Stimulated activated CD8-positive, alpha-beta memory T cell treated with anti-CD3 and anti-CD28 coated beads, Interleukin-4, amount 100 ng/mL, for 1 hour (primary cell): ENCODE measurements at places on chromosomes 4 and X.

DNA sequence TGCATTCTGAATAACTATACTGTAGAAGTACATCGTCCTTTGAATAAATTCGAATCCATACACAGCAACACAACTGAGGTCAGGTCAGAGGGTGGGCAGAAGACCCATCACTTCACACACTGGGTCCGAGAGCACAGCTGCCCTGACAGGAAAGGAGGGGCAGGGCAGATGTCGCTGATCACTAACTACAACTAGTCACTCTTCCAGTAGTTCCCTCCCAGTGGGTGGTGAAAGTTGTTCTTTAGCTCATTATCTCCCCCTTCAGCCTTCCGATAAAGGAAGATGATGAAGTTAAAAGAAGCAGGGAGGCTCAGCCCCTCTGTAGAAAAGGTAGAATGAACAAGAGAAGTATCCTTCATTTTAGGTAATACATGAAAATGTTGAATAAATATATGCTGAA is 278.9 kb downstream of the INPP4B start:
- DNase-seq: no peak

DNA sequence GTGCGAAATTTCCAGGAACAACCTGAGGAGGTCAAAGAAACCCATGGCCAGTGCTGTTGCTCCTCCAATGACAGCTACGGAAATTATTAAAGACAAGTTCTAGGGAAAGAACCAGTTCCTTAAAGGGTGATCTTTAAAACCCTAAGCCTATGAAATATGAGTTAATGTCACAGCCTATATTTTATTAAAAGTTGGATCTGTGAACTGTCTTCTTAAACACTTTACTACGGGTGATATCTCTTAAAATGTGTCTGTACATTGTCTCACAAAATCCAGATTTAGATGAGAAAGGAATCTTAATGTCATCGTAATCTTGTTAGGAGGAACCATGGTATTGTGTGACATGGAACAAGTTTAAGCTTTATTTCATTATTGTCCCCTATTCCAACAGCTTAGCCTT is 46.3 kb upstream of the VCX3B start:
- no peak for DNase-seq

GRCh38 chr4:169367826-169368225 is 97.1 kb upstream of the SH3RF1 start:
- DNase-seq: no peak

- no peak for DNase-seq
Observed at GRCh38 chr4:34767407-34767806, 1476.9 kb downstream of the ARAP2 start.

- DNase-seq: no peak
Observed at GRCh38 chr4:127896069-127896468, 15.4 kb downstream of the PLK4 start.

DNA sequence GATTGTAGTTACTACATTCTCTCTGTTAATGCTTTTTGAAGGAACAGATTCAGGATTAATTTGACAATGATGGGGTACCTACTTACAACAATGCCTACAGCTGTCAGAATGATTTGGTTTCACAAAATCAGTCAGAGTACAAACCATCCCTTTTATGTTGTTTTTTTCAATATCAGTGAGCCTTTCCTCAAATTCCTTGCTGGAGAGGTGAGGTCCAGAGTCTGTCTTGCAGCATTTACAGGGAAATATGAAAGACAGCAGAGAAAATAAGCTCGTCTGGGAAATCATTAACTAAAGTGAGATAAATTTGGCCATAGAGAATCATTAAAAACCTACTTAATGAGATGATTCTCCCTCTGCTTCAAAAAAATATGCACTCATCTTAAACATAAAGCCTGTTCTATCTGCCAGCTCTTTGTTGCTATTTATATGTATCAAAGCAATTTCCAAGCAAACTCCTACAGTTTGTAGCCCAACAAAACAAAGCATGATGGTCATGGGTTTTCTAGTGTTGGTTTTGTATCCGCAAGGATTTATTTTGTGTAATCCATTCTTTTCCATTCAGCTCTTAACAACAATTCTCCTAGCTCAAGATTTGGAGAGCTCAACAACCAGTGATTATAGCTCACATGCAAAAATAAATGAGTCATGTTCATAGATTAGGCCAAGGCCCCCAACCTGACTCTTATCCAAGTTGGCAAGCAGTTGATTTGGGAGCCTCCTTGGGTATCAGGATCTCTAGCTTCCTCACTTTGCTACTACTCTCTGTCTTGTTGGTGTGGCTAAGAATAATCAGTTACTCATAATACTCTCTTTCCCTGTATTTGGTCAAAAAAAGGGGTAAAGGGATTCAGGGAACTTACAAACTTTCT is 222.6 kb downstream of the ENOX2 start:
- no peak for DNase-seq

GRCh38 chr4:14952352-14952751 is 49.9 kb upstream of the CPEB2 start:
- DNase-seq: no peak

DNA sequence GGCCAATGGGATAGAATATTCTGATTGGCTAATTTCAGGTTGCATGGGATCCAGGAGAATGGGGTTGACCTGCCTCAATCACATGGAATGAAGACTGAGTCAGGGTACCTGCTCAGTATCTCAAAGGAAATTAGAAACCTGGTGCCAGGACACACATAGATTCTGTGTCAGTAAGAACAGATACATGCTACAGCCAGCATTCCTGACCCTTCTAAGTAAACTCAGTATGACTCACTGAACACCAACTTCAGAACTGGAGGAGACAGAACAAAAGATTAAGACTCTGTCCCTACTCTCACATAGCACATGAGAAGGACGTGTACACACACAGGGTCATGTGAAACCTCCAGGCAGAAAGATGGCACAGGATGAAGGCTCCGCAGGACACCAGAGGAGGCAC is 54.5 kb downstream of the FAM184B start:
- no peak for DNase-seq

GRCh38 chrX:115898382-115899001 is 272.1 kb upstream of the AGTR2 start:
- no peak for DNase-seq

- no peak for DNase-seq
Observed at GRCh38 chr4:186628058-186628711, 72.8 kb upstream of the MTNR1A start.

- DNase-seq: no peak
Observed at GRCh38 chrX:26070882-26071281, 67.3 kb upstream of the MAGEB18 start.

- no peak for DNase-seq
Observed at GRCh38 chrX:17082831-17083230, 136.4 kb downstream of the REPS2 start.

DNA sequence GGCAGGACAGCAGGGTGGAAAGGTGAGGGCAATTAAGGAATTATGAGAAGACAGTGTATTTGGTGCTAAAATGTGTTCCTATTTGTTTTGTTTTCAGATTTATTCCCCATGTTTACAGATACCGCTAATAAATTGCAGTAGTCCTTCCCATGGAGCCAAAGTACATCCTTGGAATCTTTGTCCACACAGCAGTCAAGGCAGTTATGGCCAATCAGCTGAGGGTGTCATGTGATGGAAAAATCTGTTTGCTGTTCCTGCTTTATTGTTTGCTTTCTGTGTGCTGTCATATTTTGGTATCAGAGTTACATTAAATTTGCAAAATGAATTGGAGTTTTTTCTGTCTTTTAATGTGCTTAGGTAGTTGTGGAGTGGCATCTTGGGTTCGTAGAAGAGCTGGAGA is 10.5 kb downstream of the TRO start:
- DNase-seq: no peak

DNA sequence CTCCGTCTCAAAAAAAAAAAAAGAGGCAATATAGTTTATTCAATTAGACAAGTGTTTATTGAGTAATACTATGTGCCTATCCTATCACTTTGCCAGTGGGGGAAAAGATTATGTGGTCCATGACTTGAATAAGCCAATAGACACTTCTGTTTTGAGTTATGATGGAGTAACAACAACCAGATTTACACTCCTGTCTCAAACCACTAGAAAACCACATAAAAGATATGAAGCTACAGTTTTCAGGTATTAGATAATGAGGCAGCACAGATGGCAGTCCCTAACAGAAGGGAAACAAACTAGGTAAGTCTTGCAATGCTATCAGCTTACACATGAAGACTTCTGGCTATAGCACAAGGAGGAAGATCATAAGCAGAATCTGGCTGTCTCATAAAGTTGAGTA is 22.5 kb downstream of the NFXL1 start:
- DNase-seq: no peak
